ENCODE measurements at places on chromosomes 5 and 9. TPM values are rescaled to one million over a fixed set of nuclear protein-coding genes. Genes with fewer than 3 reads are reported as not detected.

PCDHGB4 gene
- not detected for total RNA-seq

OR1J2 gene
- not detected for total RNA-seq

ZBTB26 gene
- 5.3 TPM for total RNA-seq

IRF1 gene
- 121 TPM for total RNA-seq

LRRC19 gene
- not detected for total RNA-seq

RNF208 gene
- 8.0 TPM for total RNA-seq

EIF4E1B gene
- not detected for total RNA-seq

DNM1 gene
- 0.59 TPM for total RNA-seq

DNA sequence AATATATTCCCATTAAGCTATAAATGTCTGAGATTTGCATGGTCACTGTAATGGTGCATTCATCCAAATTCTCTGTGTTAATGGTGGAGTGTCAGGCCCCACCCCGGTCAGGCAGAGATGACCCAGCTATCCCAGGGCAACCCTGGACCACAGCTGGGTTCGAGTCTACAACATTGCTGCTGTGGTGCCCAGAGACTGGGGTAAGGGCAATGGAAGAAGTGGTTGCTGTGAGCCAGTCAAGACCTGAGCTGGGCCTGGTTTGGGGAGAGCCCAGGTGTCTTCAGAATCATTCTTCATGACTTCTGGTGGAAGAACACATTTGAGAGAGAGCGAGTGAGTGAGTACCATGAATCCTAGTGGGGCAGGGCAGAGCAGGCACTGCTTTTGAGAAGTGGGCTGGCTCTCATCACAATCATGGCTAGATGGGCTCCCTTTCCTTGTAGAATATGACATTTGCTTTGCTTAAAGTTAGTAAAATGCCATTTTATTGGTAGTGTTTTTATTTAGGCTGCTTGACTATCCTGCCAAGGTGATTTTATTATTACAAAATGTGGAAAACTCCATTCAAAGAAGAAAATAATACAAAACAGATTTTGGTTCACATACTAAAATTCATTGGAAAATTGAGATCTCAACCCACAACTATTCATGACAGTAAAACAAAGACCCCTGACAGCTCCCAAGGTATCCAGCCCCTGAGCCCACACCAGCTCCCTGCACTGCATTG lies 125.8 kb upstream of the SLC25A48 start:
- H3K36me3 ChIP-seq = no peaks in the 10 kb centered on the region
- no peaks in the 10 kb centered on the region for H3K4me1 ChIP-seq
- H3K27ac ChIP-seq = no peak overlapping the region
- peaks cover 3% of the 10 kb centered on the region for H3K27me3 ChIP-seq

GRCh38 chr5:80781356-80781755 lies 126.6 kb upstream of the DHFR start:
- H3K4me1 ChIP-seq = peaks cover 20% of the 10 kb centered on the region

DNA sequence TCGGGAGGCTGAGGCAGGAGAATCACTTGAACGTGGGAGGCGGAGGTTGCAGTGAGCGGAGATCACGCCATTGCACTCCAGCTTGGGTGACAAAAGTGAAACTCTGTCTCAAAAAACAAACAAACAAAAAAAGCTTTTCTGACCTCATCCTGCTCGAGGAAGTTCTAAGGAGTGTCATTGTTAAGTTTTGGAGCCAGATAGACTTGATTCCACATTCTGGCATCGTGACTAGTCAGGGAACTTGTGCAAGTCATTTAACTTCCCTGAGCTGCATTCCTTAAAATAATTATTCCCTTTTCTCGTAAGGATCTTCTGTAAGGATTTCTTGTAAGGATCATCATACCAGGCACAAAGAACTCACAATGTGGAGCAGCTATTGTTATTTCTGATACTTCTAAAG lies 26.2 kb downstream of the SNX24 start:
- DNase-seq = no peak
- no peaks in the 10 kb centered on the region for H3K4me1 ChIP-seq
- H3K4me3 ChIP-seq = no peak overlapping the region
- H3K36me3 ChIP-seq = no peaks in the 10 kb centered on the region

DNA sequence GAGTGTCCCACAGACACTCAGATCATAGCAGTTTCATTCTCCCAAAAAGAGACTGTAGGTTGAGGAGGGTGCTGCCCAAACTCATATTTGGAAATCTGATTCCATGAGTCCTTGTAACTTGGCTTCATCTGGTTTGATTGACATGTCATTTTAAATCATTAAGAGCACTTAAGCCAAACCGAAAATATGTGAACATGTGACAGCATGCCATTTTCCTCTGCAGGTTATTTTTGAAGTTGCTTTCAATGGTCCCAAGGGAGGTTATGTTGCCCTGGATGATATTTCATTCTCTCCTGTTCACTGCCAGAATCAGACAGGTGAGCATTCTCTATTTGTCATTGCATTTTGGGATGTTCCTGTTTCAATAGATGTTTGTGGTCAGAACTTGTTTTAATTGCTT lies 87.6 kb downstream of the MAMDC2 start:
- H3K27ac ChIP-seq = no peak overlapping the region
- H3K4me1 ChIP-seq = no peaks in the 10 kb centered on the region
- no peak for DNase-seq
- peaks cover 5% of the 10 kb centered on the region for H3K27me3 ChIP-seq

DNA sequence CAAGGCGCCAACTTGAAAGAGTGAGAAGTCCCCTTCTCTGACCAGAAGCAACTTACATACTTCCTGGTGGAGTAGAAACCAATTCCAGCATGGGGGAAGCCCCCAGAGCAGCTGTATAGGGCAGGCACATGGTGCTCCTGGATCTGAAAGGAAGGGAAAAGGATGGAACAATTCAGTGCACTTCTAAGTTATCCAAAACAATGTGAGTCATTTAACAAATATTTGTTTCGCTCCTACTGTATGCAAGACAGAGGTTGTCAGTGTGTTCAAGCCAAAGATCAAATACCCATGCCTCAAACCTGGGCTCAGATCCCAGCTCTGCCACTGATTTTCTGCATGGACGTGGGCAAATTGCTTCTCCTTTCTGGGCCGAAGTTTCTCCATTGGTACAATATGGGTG lies 67.1 kb downstream of the LHX2 start:
- H3K4me1 ChIP-seq = no peaks in the 10 kb centered on the region
- H3K27ac ChIP-seq = no peak overlapping the region
- DNase-seq = no peak
- H3K36me3 ChIP-seq = no peaks in the 10 kb centered on the region
- H3K27me3 ChIP-seq = peaks cover 5% of the 10 kb centered on the region

DNA sequence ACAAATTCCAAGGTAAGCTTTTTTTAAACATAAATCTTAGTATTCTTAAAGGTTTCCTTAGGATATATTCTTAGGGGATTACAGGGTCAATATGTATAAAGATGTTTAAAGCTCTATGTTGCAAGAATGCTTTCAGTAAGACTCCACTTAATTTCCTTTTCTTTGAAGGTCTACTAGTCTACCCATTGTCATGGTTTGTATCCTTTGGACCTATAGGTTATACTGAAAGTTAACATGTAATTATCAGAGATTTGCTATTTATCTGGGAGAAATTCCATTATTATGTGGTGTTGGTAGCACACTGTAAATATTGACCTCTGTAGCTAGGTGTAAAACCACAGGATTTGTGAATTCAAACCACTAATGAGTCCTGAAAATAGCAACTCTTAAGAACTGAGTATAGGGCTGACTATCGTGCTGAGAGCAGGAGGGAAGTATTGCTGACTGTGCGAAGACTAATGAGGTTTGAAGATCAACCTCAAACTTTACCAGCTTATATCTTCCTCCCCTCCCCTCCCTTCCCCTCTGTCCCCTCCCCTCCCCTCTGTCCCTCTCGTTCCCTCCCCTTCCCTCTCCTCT lies 85.6 kb downstream of the GADD45G start:
- H3K27me3 ChIP-seq = peaks cover 1% of the 10 kb centered on the region
- no peak overlapping the region for H3K27ac ChIP-seq
- peaks cover 19% of the 10 kb centered on the region for H3K4me1 ChIP-seq
- H3K4me3 ChIP-seq = no peak overlapping the region

- H3K4me3 ChIP-seq = no peak overlapping the region
- H3K27me3 ChIP-seq = peaks cover 45% of the 10 kb centered on the region
- no peak overlapping the region for H3K27ac ChIP-seq
- DNase-seq = no peak
- H3K36me3 ChIP-seq = no peaks in the 10 kb centered on the region
- no peaks in the 10 kb centered on the region for H3K4me1 ChIP-seq
These were observed 7.5 kb upstream of the FST start for GRCh38 chr5:53472720-53473510.

DNA sequence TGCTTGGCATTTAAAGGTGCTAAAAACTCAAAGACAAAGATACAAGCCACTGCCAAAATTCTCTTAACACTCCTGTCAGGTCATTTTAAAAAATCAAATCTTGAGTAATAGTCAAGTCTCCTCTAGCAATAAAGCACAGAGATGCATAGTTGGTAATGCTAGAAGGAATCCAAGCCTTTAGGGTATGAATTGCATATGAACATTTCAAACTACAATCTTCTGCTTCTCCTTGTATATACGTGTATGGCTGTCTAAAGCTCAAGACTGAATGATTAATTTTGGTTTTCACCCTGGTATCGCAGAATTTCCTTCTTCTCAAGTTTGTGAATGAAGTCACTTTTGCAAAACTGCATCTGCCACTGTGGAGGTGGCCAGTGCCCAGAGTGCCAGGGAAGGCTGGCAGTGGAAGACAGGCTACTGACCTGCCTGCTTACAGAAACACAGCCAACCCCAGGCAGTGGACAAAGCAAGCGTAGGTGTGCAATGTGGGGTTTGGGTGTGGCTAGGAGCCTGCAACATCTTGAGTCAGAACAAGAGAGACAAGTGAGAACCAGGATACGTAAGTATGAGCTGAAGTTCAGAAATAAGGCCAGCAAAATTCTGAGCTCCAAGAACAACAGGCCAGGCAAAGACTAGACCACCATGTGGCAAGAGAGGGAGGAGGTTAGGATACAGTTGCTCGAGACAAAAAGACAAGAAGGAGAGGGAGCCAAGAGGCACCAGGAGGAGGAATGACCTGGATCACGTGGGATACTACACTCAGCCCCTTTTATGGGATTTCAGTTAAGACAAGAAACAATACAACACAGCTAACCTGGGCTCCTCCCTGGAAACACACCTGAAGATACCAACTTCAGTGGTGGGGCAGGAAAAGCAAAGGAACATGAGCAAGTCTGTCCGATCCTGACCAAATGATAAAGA lies 22.6 kb downstream of the MYO10 start:
- H3K27ac ChIP-seq = no peak overlapping the region
- no peaks in the 10 kb centered on the region for H3K27me3 ChIP-seq
- DNase-seq = no peak
- no peaks in the 10 kb centered on the region for H3K36me3 ChIP-seq

- no peaks in the 10 kb centered on the region for H3K36me3 ChIP-seq
- peaks cover 68% of the 10 kb centered on the region for H3K4me1 ChIP-seq
- H3K27ac ChIP-seq = peak overlapping the region; percentile 98
- DNase-seq = peak; percentile 62
- H3K4me3 ChIP-seq = peak overlapping the region; percentile 86
These were observed 31.0 kb upstream of the NR3C1 start for GRCh38 chr5:143434261-143435209.

DNA sequence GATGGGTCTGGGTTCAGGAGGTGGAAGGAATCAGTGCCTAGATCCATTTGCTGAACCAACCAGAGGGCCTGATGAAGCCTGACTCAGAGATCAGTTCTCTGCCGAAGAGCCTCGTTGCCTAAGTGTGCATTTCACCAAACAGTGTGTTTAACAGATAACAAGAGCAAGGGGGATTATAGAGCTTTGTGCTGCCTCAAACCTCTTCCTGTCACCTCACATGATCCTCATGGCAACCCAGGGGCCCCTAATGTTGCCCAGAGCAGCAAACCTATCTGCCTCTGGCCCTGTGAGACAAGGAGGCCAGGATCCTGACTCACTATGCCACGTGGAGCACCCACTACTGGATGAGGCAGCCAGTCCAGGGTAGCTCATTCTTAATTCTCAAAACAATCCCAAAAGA lies 66.3 kb upstream of the EPB41L4B start:
- no peak overlapping the region for H3K27ac ChIP-seq
- H3K4me3 ChIP-seq = no peak overlapping the region
- peaks cover 12% of the 10 kb centered on the region for H3K27me3 ChIP-seq
- no peaks in the 10 kb centered on the region for H3K4me1 ChIP-seq

DNA sequence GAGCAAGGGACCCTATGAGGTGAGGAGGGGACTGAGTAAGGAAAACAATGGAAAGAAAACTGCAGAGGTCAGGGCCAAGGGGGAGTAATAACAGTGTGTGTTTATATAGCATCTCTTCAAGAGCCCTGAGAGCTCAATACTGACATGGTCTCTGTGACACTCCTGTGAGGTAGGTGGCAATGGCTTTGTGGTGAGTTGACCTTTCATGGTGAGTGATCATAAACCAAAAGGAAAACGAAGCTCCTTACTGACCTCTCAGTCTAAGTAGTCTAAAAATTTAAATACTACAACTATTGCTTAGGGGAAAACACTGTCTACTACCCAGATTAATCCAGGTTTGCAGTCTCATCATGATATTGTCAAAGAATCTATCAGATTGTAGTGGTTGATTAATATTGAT lies 130.9 kb downstream of the SNCAIP start:
- H3K4me1 ChIP-seq = no peaks in the 10 kb centered on the region
- H3K4me3 ChIP-seq = no peak overlapping the region
- H3K36me3 ChIP-seq = no peaks in the 10 kb centered on the region
- no peak overlapping the region for H3K27ac ChIP-seq
- DNase-seq = peak; percentile 1

DNA sequence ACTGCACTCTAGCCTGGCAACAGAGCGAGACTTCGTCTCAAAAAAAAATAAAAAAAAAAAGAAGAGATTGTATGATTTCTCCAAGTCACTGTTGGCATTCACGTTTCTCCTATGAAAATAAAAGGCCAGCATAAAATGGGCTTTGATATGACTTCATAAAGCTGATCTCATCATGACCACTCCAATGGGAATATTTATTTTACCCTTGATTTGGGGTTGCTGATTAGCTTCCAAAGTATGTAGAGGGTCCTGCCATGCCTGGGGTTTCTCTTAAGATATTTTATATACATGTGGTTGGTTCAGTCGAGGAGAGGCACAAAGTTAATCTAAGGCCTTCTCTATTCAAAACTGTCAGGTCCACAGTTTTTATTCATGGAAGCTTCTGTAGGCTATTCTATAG lies 247.0 kb upstream of the TNC start:
- no peaks in the 10 kb centered on the region for H3K36me3 ChIP-seq
- no peak overlapping the region for H3K27ac ChIP-seq
- DNase-seq = no peak
- H3K4me3 ChIP-seq = no peak overlapping the region
- H3K27me3 ChIP-seq = peaks cover 4% of the 10 kb centered on the region

GRCh38 chr5:39464088-39464487 lies 39.3 kb upstream of the DAB2 start:
- H3K27ac ChIP-seq = no peak overlapping the region
- no peak for DNase-seq
- H3K27me3 ChIP-seq = peaks cover 15% of the 10 kb centered on the region
- H3K4me1 ChIP-seq = no peaks in the 10 kb centered on the region

- peaks cover 3% of the 10 kb centered on the region for H3K36me3 ChIP-seq
- no peaks in the 10 kb centered on the region for H3K4me1 ChIP-seq
- no peak for DNase-seq
- no peak overlapping the region for H3K27ac ChIP-seq
These were observed 20.5 kb upstream of the MEIKIN start for GRCh38 chr5:131965826-131966415.
